Activated naive CD8-positive, alpha-beta T cell treated with anti-CD3 and anti-CD28 coated beads, Interleukin-2, amount 50 U/mL, for 16 hours (primary cell): ENCODE measurements at places on chromosomes 3 and 15.

- DNase-seq: no peak
Measured at GRCh38 chr3:5444253-5444652, 256.7 kb downstream of the EDEM1 start.

DNA sequence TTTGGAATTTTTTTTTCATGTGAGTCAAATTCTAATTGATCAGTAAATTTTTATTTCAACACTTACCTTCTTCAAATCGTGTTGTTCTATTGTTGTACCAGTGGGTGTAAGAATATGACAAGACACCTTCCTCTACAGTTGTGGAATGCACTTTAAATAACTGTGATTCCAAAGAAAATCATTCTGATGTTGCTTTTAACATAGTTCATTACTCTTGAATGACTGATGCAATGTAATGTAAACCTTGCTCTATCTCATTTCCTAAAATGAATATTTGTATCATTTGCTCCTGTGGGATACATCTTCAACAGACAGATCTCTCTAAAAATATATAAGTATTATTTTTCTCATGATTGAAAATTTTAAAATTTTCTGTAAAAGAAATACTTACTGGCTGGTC lies 313.4 kb downstream of the RBMS3 start:
- DNase-seq: no peak

DNA sequence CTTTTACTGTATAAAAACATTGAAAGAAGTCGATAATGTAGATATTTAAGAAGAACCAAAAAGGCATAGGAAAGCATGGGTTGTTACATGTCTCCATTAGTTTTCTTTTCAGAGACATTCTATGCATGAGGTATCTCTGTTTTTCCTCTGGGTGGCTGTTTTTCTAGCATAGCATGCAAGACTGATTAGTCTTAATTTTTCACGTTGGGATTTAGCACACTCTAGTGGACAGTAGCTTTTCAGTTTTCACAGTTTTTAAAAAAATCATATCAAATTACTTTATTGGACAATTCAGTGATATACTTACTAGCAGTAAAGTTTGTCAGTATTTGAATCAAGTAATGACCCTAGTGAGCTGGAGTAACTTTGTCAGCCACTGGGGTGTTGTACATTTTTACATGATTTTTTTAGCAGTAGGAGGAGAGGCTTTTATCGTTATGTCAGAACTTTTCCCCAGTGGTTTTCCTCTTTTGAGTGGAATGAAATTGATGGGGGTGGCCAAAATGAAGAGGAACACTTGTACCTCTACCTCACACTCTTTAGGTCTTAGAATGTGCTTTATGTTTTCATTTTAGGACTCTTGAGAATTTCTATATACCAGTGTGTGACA lies 57.2 kb downstream of the SEC22A start:
- no peak for DNase-seq

GRCh38 chr3:138450181-138450580 lies 15.8 kb downstream of the ESYT3 start:
- no peak for DNase-seq

DNA sequence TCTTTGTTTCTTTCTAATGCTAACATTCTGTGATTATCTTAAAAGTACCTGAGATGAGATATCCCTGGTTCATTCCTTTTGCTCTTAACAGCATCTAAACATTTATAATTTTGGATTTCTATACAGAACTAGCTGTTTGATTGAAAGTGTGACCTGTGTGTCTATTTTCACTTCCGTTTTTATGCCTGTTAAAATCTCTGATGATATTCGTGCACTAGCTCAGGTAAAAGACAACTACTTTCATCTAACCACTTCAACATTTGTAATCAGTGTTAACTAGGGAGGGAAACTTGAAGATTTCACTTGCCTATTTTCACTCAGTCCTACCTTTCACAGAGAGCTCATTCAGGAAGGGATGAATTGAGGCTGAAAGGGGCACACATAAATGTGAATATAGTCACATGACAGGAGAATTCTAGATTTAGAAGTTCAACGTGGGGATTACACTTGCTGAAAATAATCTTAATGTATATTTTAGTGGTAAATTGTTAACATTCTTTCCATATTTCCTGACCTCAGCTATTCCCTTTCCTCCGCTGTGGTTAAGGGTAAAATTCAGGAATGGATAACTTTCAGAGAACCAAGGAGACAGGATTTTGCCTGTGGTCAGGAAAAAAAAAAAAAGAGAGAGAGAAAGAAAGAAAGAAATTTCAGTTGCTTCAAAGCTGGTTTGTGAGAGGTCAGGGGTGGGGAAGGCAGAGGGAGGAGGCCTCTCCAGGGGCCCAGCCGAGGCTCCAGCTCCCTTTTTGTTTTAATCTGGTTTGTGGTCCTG lies 159.8 kb upstream of the TSC22D2 start:
- no peak for DNase-seq

- no peak for DNase-seq
Measured at GRCh38 chr15:96323319-96324145, 7.0 kb upstream of the NR2F2 start.

DNA sequence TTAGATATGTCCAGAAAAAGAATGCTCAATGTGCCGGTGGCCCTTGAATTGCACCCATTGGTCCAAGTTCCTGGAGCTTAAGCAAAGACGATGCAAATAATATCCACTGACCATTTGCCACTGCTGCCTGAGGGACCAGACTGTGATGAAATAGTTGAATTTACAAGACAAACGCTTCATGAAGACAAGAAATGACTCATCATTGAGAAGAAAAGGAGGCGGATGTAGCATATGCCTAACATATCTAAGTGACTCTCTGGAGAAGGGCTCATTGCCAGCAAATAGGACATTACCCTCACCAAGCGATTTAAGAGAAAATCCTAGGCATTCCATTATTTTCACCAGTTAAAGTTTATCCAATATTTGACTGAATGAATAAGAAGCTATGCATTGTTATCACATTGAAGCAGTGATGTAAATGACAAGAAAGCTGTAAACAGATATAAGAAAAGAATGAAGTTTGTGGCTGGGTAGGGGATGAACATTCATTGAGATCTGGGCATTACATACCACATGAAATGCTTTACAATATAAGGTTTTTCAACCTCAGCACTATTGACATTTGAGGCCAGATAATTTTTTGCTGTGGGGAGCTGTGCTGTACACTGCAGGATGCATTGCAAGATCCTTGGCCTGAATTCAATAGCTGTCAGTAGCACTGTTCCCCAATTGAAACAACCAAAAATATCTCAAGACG lies 48.9 kb upstream of the CPNE4 start:
- no peak for DNase-seq

DNA sequence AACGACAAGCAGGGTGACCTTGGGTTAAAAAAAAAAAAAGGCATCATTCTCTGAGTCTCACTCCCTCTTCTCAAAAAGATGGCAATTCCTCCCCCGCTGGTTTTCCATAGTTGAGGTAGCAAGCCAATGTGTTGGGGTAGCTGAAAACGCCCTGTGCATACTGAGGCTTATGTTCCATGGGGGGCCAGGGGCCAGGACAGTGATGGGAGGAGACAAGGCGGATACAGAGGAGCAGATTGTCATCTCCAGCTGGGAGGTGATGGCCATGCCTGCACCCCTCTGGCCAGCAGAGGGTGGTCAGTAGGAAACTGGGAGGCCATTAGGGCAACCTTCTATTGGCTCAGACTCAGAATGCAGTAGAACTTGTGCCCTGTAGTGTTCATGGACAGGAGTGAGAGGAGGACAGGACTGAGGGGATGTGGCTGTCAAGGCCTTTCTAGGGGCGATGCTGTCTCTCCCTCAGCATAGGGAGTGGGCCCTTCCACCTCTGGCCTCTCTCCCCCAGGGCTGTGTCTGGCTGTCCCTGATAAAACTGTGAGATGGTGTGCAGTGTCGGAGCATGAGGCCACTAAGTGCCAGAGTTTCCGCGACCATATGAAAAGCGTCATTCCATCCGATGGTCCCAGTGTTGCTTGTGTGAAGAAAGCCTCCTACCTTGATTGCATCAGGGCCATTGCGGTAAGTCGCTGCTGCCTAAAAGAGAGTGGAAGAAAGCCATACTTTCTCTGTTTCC lies 1.9 kb downstream of the TF start:
- DNase-seq: no peak

DNA sequence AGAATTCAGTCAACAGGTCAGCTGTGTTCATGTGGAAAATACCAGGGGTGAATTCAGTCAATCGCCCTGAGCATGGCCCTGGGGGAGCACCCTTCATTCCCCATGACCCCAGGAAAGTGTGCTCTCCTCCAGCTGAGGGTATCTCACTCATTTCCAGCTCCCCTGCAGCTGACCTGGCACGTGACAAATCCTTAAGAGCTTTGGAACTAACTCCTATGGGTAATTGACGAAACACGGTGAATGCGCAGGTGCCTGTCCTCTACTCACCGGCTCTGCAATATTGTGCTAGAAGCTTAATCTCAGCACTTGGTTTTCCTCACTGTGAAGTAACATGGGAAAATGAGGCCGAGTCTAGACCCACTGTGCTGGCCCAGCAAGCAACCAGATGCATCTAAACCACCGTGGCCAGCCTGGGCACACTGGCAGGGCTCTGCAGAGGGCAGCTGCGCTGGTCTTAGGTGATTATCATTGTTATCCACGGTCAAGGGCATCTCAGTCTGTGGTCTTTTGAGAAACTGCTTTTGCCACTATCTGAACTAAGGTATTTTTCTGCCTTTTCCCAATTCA lies 63.1 kb downstream of the SPSB4 start:
- DNase-seq: no peak

GRCh38 chr3:194606163-194606562 lies 27.1 kb downstream of the TMEM44 start:
- no peak for DNase-seq

DNA sequence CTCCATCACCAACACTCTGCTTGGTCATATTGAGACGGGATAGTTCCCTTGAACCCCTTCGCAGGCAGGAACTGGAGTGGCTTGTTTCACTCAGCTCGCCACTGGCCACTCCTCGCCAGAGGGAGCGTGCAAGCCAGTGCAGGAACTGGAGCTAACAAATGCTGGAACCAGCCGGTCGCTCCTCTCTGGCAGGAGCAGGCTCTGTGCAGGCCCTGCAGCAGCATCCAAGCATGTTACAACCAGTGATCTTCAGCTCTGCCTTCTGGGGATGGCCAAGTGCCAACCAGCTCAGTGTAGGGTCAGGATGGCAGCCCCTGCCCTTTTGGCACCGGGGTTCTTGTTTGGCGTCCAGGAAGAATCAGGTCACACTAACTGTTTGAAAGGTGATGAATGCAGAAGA lies 329.0 kb upstream of the AZI2 start:
- no peak for DNase-seq

DNA sequence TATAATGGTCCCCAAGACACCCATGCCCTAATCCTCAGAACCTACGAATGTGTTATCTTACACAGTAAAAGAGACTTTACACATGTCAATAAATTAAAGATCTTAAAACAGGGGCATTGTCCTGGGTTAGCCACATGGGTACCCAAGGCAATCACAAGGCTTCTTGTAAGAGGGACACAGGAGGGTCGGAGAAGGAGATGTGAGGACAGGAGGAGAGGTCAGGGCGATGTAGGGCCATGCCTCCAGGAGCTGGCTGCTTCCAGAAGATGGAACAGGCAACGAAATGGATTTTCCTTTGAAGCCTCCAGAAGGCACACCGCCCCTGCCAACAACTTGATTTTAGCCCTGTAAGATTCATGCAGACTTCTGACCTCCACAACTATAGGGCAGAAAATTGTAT lies 262.7 kb downstream of the MEX3B start:
- DNase-seq: no peak

DNA sequence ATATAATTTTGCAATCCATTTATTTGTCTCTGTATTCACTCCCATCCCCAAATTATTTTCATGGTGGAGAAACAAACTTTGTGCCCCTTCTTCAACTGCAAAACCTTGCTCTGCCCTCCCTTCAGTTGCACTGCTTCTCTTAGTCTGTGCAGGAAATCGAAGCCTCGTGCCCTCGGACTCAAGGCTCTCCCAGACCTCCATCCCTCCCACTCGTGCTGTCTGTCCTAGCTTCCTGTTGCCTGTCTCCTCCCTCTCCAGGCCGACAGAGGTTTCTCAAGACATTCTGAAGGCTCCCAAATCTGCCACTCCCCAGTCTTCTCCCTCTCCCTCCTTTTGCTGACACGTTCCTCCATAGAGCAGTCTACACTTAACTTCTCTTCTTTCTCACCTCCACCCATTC lies 177.6 kb downstream of the PDZRN3 start:
- DNase-seq: no peak

GRCh38 chr3:94175677-94176076 lies 112.8 kb downstream of the NSUN3 start:
- DNase-seq: no peak

DNA sequence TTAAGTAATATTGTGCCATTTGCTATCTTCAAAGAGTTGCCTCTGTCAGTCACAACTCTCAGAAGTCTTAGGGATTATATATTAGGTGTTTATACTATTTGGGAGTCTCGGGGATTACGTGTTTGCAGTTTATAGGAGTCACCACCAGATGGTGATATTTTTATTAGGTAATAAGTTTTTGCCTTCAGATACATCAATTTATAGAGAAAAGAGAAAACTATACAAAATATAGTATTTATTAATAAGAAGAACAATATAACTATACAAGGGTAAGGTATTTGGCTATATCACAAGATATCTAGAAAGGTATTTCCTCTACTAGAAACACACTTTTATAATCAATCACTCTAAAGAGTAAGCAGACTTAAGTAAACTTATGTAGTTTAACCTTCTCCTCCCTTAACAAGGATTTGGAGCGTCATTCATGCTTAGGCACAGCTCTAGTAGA lies 10.7 kb upstream of the DHX36 start:
- no peak for DNase-seq

- DNase-seq: no peak
Measured at GRCh38 chr15:34725556-34725955, 29.2 kb downstream of the GJD2 start.

GRCh38 chr3:87260270-87260669 lies 16.1 kb downstream of the POU1F1 start:
- DNase-seq: no peak

DNA sequence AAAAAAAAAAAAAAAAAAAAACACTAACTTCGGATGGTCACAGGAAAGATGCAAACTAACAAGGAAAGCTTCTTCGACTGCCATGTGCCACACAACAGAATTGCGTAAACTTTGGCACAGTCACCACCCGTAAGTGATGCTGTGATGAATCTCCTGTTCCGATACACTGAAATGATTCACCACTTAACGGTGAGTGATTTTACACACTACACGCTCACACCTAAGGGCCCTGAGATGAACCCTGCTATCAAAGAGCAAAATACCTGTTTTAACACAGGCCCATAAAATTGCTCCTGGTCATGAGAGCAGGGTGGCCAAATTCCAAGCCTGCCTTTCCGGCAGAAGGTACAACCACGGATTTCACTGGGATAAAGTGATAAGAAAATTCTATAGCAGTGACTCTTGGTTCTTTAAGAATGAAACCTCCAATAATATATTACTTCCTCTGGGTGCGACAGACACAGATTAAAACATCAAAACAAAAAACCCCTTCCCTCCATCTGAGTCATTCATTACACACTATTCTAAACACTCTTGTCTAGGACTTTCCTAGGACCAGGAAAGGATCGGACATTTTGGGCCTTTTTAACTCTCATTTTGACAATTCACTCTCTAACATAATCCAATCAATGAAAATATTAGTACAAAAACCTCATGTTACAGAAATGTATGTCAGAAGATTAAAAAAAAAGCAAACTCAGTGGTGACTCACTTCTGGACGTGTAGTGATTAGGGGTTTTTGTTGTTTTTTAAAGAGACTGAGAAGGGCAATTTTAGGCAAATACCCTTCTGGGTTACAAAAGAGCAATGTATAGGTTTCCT lies 28.3 kb downstream of the LRIG1 start:
- no peak for DNase-seq
